ENCODE measurements at places on chromosomes 3 and 15.

DNA sequence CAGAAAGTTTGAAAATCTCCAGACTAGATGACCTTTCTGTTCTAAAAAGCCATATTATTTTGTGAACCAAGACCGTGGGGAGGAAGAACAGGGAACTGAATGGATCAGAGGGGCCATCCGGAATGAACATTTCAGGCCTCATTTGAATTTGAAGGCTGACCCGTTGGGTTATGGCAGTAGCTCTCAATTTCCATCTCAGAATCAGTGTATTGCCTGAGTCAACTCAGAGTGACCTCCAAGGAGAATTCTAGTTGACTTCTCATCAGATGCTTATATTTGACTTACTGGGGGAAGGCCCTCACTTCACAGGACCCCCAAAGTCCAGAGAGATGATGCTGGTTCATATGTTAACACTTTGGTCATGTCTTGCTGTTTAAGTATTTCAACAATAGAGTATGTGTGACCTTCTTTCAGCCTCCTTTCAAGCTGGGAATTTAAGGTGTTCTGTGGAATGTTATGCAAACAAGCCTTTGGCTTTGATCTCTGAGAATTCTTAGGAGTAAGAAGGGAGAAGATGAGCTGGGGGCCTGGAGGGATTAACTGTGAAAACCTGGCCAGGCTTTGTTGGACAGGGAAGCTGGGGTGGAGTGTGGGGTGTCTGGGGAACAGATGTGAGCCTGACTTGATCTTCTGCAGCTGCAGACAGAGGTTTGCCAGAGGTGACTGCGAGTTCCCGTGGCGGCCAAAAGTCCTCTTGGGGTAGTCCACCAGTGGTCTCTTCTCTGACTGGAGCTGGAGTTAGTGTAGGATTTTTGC, 111.2 kb upstream of the RGMA start:
- no peak for DNase-seq

- DNase-seq = no peak
Observed at GRCh38 chr3:41290736-41291135, 91.4 kb downstream of the CTNNB1 start.

DNA sequence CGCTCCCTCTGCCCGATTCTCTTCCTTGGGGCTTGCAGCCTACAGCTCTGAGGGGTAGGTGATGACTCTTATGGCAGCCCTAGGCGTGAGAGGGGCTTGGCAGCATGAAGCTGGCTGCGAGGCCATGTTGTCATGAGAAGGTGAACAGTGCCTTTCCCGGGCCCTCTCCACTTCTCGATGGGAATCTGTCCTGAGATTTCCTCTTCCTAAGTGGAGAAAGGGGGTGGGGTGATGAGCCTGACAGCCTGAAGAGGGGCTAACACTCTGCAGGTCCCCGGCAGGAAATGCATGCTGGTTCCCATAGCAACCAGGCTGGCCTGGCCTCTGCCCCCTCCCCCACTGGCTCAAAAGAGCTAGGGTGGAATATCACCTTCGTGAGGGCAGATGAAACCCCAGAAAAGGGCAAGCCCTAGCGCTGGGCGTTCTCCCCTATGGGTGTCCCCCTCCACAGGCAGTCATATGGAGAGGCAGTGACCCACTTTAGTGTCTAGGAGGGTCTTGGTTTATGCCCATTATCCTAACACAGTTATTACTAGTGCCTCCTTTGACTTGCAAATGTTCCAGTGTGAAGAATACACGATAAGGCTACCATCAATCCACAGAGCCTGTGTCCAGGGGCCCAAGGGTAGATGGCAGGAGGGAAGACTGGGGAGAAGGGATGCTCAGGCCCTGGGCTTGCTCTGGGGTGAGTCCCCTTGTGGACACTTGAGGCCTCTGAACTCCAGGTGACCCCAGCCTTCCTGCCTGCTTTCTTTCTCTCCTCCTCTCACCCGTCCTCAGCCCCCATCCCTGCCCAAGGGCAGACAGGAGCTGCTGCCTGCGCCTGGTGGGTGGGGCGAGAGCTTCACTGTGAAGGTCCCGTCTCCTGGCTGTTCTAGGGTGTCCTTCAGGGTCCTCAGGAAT, 13.2 kb downstream of the EPHB3 start:
- no peak for DNase-seq

- no peak for DNase-seq
Observed at GRCh38 chr3:193594946-193595689, 2.1 kb downstream of the OPA1 start.

GRCh38 chr15:94840794-94841783, 609.7 kb downstream of the MCTP2 start:
- no peak for DNase-seq

DNA sequence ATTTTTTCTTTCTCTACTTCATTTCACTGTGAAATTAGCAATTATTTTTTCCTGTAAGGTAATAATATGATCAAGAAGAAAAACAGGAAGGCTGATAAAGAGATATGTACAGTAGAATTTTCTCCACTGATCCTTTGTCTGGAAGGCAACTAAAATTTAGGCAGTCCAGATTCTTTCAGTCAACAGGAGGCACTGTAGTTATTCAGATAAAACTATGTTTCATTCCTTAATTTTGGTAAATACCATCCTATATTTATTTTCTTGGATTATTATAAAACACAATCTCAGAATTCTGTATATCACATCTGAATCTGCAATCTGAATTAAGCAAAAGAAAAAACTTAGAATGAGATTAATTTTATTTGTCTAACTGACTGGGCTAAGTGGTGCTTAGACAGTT, 343.2 kb downstream of the LSAMP start:
- DNase-seq = no peak

DNA sequence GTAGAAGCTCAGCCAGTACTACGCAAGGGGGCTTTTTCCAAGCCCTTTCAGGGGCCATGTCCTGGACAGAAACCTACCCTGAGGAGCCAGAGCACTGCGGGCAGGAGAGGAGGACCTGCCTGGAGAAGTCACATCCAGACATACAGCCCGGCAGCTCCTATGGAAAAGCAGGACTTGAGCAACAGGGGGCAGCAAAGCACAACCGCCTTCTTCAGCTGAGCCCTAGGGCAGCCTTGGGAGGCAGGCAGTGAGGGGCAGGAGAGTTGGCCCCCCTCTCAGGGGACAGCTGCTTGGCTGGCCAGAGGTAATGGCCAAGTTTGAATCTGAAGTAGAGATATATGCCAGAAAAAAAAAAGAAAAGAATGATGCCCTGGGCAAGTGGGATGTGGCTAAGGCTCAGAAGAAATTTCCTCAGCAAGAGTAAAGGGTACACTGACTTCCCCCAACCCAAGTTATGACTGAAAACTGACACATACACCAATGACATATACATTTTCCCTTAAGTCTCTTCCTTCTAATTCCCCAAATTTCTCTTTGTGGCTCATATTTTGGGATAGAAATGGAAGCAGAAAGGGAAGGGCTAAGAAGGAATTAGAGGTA, 56.9 kb downstream of the CYP19A1 start:
- peak; percentile 54 for DNase-seq

DNA sequence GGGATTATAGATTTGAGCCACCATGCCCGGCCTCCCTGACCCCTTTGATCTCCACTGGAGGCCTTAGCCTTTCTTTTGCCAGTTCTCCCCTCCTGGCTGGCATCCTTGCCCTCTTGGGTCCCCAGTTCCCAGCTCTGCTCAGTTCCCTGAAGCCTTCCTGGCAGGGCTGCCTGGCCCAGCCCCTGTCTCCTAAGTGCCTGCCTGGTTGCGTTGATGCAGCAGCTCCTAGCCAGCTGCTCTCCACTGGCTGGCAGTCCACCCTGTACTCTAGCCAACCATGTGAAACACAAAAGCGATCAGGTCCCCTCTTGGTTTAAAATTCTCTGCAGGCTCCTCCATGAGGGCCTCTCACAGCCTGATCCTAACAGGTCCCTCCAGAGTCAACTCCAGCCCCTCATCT, 184.7 kb downstream of the RAB11A start:
- DNase-seq = peak; percentile 33

DNA sequence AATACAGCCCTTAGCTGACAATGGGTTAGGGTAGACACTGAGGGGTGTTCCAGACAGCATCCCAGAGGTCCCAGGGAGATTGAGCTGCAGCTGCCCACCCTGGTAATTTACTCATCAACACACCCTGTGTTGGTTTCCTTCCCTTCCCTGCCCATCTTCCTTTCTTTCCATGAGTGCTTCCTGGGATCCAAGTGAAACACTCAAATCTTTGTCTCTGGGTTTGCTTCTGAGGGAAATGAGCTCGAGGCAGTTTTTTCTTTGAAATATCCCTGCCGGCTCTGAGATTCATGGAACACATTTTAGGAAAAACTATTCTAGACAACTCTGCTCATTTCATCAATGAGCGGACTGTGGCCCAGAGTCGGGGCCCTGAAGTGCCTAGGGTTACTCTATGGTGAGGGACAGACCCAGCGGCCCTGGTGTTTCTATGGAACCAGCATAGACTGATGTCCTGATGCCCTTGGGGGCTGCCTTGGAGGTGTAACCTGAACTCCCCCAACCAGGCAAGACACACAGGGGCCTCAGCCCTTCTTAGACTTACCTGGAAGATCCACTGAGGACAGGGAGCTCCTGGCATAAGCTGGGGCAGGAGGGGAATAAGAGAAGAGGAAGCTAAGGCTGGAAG, 14.9 kb upstream of the CSRNP1 start:
- no peak for DNase-seq

DNA sequence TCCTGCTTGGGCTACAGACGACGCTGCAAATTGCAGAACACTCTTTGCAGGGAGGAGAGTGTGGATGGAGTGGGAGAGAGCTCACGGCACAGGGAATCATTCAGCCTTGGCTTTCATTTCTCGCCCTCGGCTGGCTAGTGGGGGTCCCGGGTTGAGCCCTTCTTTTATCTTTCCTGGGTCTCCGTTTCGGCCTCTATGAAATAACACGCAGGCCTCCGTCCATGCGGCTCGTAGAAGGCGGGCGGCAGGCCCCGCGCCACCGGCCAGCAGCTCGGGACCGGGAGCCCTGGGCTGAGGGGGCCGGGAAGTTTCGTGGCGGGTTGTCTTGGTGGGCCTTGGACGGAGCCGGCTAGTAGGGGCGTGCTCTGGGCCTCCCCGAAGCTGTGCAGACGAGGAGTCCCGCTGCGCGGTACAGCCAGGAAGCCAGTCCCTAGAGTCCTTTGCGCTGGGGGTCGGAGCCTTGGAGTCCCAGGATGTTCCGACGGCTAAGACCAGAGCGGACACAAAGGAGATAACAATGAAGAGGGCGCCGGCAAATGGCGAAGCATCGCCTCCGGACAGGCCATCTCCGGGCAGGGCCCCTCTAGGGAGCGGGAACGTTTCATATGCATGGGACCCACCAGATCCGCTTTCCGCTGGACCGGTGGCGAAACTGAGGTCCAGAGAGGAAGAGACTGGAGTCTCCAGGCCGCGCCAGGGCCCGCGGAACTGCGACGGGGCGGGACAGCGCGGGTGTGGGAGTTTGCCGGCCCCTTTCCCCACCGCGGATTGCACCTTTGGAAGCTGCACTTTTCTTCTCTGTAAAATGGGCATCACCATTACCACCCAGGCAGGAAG, 4.3 kb downstream of the RNU6-1 start:
- no peak for DNase-seq

DNA sequence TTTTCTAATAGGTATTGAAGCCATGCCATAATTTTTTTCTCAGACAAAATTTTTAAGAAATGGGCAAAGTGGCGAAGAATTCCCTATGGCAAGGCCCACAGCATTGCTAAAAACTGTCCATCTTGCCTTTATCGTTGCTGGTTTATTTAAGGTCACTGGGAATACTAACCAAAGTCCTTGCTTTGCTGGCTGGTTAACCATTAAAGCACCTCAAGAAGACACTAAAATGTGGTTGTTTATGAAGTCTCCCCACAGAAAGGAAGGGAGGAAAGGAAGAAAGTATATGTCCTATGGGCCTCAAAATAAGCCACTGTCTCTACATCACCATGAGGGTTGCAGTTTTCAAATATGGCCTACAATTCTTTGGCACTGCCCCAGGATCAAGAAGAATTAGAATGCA, 13.2 kb downstream of the SH3BP5 start:
- no peak for DNase-seq

DNA sequence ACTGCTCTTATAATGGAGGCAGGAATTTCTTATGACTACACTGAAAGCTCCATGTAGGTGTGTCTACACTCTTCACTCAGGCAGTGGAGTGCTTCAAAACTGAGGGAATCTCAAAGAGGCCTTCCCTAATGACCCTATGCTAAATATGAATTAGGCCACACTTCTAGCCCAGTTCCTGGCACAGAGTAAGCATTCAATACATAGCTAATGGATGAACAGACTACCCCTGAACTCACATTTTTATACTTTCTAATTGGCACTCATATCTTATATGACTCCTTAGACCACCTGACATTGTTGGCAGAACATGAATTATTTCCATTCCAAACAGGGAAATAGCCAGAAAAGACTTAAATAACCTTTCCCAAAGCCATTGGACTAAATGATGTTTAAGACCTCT, 3.4 kb downstream of the RARRES1 start:
- DNase-seq = no peak

- no peak for DNase-seq
Observed at GRCh38 chr3:106836906-106837305, 540.3 kb upstream of the CCDC54 start.

DNA sequence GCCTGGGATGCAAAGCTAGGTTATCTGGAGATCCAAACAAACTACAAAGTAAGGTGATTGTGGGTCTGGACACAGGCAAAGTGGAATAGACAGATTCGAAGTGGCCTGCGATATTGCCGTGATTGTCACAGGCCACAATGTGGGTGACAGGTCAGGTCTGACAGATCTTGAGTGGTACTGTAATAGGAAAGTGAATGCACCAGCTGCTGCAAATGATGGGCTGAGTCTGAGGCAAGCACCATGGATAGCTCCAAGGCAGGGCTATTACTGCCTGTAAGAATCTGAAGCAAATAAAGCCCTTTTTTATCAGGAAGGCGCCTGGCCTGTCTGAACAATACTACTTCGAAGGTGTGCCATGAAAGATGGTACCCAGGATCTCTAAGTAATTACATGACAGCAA, 10.0 kb downstream of the ARMC8 start:
- no peak for DNase-seq

DNA sequence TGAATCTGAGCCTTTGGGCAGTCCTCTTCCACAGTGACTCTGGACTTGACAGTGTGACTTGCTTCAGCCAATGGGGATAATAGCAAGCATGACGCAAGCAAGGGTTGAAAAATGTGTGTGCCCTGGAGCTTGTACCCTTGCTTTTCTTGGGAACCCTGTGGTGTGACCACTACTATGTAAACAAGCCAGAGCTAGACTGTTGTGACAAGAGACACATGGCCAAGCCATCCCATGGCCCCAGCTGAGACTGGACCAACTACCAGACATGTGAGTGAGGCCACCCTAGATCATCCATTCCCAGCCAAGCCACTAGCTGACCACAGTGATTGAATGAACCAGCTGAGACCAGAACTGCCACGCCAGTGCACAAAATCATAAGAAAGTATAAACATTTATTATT, 11.8 kb downstream of the MYO1E start:
- no peak for DNase-seq

DNA sequence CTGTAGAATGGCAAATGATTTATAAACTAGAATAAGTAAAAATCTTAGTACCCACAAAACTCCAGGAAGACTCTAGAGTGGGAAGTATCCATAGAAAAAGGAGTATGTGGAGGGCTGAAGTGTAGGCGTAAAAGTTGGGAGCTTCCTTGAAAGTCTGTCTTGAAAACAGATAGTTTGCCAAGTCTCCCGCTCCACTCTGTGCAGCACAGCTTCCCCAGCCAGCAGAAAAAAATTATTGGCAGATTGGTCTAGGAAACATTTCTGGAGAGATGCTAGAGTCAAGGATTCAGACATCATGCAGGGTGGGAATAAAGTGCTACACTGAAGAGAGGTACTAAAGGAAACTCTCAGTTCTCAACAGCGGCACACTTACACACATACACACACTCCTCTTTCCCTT, 53.4 kb upstream of the CD200R1L start:
- DNase-seq = no peak

- DNase-seq = no peak
Observed at GRCh38 chr3:143809121-143809621, 39.1 kb downstream of the SLC9A9 start.

- DNase-seq = no peak
Observed at GRCh38 chr15:51625236-51625635, 2.7 kb upstream of the DMXL2 start.
